KG1 (cell line): ENCODE measurements at places on chromosomes 13 and 19.

DNA sequence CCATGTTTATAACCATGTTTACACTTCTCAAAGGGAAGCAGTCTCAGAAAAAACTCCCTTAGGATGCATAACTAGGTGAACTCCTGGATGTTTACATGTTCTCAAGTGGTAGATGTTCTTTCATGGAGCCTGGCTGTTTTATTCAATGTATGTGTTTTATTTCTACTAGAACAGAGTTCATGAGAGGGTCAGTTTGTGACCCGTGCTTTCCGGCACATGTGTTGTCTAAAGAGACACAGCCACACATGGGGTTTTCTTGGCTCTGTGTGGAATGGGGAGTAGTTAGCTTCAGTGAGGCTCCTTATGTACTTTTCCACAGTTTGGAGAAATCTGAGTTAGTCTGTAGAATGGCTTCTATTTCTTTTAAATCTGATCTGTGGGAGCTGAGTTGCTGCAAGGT, 60.9 kb downstream of the ATP8A2 start:
- no peak for DNase-seq

DNA sequence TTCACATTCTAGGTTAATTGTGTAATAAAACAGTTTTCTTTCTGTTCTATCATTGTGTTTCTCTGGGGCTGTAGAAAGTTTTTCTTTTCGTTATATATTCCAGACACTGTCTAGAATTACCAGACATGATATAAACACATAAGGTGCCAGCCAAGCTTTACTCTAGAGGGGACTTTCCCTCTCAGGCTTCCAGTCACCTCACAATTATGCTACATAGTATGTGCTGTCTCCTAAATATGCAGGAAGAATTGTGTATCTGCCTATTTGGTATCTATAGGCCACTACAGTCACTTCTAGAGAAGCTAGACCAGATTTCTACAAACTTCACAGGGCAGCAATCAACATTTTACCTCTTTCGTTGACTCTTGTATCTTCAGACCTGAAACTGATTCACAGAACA, 14.6 kb downstream of the ZNF257 start:
- DNase-seq = no peak

GRCh38 chr19:35843676-35844481, 8.4 kb downstream of the NPHS1 start:
- DNase-seq = no peak

- DNase-seq = no peak
These were observed 51.5 kb downstream of the INSR start for GRCh38 chr19:7242601-7243258.

- DNase-seq = no peak
These were observed 38.6 kb downstream of the KCNRG start for GRCh38 chr13:50053844-50054243.

DNA sequence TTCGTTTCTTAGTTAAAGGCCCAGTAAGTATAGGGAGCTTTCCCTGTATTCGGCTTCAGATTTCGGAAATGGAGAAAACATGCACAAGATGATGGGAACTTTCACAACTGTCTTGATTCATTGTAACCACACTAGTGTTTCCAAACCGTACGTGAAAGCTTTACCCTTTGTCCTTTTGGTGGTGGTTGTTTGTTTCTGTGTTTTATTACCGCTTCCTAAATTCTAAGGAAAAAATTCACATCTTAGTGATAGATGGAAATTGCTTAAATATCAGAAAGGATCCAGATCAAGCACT, 504 bp upstream of the VWA8 start:
- no peak for DNase-seq

DNA sequence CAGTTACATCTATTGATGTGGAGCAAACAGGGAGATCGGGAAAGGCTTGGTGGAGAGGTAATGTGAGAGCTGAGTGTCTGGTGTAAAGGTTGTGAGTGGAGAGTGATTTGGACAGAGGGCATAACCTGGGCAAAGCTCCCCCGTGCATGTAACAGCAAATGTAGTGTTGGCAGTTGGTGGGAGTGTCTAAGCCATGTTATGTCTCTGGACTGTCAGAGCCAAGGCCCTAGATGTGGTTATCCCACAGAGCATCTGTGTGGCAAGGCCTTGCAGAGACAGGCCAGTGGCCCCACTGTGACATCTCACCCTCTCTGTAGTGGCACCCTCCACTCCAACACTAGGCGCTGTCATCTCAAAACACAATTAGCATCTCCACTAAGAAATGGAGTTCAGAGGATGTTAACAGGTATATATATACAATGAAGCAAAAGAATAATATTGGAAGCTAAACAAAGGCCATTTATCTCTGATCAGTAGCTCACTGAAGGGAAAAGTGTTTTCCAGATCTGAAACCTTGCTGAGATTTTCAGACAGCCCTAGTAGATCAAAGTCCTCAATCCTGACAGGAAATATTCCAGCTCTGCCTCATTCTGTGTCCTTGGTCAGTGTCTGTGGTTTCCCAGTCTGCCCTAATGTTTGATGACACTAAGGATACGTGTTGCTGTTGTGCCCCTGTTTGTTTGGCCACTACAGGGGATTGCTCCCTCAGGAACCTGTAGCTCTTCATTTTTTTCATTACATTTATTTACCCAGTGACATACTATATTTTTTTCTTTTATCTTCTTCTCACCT, 20.2 kb downstream of the POLR1D start:
- no peak for DNase-seq

GRCh38 chr13:95516021-95516420, 36.5 kb upstream of the CLDN10 start:
- no peak for DNase-seq

GRCh38 chr19:48396824-48397176, 3.3 kb downstream of the GRIN2D start:
- no peak for DNase-seq

DNA sequence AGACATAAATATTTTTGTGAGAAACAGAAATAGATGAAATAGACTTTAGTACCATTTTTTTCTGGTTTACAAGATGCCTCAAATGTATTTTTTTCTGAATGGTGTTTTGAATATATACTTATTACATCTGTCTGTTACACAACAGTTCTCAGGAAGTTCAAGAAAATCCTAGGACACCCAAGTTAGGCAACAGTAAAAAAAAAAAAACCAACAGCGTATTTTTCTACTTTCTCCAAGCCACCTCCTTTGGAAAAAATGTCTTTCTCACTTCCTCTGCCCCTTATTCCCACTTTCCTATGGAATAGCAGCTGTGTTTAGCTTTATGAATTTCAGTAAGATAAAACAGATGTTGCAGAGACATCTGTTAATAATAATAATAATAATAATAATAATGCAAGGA, 489.6 kb upstream of the KLF12 start:
- no peak for DNase-seq

- DNase-seq = no peak
These were observed 11.5 kb downstream of the PLEKHA4 start for GRCh38 chr19:48856921-48857320.

DNA sequence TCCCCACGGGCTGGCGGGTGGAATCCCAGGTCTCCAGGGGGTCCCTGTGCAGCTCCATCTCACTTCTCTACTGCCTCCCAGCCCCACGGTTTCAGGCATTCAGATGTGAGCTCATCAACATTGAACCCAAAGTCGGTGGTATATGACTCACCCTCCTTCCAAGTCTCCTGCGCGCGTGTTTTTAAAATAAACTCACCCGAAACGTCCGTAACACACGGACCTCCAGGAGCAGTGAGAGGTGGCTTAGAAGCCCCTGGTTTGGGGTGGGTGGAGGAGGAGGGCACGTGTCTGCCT, 14.0 kb upstream of the CRTC1 start:
- no peak for DNase-seq

DNA sequence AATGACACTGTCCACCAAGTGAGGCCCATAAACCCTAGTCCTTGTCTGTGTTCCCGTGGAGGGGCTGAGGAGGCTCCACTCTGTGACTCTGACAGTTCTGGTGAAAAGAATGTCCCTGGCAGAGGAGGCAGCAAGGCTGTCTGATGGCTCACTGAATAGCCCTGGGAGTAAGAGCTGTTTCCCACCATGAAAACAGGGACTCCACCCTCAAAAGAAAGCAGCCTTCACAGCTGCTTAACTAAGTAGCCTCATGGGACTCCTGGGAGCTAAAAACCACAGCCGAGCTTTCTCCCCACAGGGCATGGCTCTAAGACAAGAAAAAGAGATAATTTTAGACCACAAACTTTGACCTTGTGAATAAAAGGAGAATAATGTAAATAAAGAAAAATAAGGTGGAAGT, 135.1 kb upstream of the FRY start:
- DNase-seq = no peak

- DNase-seq = peak; percentile 85
These were observed 441 bp upstream of the ZNF559 start for GRCh38 chr19:9323557-9323918.

GRCh38 chr13:100522618-100523309, 65.8 kb downstream of the GGACT start:
- no peak for DNase-seq

- DNase-seq = no peak
These were observed 9.9 kb upstream of the EHD2 start for GRCh38 chr19:47703301-47703700.

GRCh38 chr13:27043013-27043412, 128.6 kb downstream of the USP12 start:
- no peak for DNase-seq

- no peak for DNase-seq
These were observed 663 bp upstream of the PLA2G4C start for GRCh38 chr19:48111280-48111679.

DNA sequence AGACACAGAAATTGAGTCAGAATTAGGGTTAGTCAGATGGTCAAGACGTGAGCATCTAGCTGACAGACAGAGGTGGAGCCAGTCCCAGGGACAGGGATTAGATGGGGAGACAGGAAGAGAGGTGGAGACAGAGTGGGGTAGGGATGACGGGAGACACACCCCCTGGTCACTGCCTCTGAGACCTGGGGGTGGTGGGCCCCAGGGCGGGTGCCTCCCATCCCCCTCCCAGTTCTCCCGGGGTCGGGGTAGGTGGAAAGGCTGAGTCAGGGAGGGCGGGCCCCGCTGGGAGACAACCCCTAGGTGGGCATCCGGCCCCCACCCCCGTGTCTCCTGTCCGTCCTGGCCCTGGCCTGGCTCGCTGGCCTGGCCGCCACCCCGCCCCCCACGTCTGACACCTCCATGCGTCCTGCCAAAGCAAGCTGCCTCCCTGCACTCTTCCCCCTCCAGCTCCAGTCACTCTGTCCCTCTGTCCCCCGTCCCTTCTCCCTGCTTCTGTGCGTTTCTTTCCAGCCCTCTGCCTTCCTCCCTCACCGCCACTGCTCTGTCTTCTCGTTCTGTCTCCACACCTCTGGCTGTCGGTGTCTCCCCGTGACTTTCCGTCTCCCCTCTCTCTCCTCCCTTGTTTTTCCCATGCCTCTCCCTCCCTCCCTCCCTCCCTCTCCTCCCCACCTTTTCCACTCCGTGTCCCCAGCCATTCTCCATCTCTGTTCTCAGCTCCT, 15.1 kb downstream of the CCDC97 start:
- no peak for DNase-seq

DNA sequence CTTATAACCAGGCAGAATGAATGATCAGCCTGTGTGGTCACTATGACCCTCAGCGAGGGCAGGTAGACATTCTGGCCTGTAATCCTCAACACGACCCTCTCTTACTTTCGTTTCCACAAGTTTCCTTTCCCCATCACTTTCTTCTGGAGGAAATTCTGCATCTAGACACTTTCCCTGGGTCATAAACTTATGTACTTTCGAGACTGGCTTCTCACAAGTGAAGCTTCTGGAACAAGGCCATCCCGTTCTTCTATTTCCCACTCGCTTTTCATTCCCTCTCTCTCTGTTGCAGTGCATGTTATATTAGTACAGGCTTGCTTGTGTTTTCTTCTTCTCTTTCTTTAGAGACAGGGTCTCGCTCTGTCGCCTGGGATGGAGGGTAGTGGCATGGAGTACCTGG, 23.1 kb upstream of the KL start:
- no peak for DNase-seq

DNA sequence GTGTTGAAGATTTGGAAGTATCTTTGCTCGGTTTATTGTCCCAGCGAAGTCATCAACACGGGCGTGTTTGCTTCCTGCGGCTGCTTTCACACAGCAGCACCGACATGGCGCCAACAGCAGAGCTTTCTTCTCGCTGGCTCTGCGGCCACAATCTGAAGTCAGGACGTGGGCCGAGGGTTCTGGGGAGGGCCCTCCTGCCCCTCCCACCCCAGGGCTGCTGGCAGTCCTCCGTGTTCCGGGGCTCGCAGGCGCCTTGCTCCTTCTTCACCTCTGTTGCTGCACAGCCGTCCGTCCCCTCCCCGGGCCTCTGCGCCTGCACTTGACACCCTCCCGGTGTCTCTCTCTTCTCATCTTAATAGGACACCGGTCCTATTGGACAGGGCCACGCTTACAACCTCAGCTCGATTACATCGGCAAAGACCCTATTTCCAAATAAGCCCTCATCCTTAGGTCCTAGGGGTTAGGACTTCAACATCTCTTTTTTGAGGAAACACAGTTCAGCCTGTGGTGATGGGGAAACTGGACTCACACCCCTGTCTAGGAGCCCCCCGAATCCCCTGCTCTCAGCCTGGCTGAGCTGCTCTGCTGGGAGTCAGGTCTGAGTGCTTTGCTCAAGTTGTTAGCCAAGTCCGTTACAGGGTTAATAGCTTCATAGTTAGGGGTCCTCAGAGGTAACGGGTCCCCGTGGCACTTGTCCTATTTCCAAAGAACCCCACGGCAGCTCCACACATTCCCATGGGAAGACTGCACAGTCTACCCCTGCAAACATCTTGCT, 2.7 kb upstream of the TEX29 start:
- no peak for DNase-seq

- no peak for DNase-seq
These were observed 32.7 kb downstream of the STK24 start for GRCh38 chr13:98544104-98544710.

GRCh38 chr19:35209646-35210045, 18.9 kb downstream of the FAM187B start:
- no peak for DNase-seq

DNA sequence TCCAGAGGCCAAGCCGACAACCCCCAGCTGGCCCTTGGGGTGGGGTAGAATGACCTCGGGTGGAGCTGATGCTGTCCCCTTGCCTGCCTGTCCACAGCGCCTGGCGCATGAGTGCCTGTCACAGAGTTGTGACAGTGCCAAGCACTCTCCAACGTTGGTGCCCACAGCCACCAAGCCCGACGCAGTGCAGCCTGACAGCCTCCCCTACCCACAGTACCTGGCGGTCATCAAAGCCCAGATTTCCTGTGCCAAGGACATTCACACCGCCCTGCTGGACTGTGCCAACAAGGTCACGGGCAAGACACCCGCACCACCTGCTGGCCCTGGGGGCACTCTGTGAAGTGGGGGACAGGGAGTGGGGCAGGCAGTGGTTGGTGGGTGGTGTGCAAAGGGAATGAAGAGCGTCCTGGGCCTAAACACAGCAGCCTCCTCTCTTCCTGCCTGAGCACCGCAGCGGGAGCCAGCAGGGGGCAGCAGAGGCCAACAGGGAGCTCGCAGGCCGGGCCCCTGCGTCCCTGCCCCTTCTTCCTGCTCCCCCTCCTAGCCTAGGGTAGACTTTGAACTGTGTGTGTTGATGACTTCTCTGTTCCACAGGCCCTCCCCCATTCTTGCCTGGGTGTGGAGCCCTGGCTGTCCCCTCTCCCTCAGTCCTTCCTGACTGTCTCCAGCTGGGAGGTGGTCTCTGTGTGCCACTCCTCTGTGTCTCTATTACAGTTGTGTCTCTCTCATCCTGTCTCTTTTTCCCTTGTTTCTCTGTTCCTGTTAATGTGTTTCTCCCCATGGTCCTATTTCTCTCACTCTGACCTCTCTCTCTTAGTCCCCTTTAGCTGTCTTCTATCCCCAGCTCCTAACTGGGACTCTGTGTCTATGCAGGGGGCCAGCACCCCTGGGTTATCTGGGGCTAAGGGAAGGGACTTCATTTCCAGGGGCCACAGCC, 6.5 kb downstream of the MED29 start:
- DNase-seq = peak; percentile 40

GRCh38 chr13:114264886-114265611, 16.4 kb upstream of the UPF3A start:
- DNase-seq = no peak
